ENCODE measurements at places on chromosomes 16 and 17.
A peak's percentile ranks its signal among the peaks of the same experiment; 100 is the strongest.

DNA sequence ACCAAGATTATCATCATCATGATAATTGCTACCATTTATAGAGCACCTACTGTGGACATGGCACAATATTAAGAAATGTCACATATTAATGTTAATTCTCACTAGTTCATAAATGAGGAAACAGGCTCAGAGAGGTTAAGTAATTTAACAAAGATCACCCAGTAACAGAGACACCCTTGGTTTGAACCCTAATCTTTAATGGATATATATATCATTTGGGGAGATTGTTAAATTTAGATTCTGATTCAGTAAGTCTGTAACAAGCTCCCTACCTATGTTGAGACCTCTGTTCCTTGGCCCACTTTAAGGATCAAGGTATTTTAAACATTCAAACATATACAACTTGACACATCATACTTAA lies 804 bp upstream of the TMEM100 start:
- DNase-seq: no peak

- peak; percentile 17 for DNase-seq
Measured at GRCh38 chr16:71479420-71479819, 9.7 kb downstream of the ZNF19 start.

DNA sequence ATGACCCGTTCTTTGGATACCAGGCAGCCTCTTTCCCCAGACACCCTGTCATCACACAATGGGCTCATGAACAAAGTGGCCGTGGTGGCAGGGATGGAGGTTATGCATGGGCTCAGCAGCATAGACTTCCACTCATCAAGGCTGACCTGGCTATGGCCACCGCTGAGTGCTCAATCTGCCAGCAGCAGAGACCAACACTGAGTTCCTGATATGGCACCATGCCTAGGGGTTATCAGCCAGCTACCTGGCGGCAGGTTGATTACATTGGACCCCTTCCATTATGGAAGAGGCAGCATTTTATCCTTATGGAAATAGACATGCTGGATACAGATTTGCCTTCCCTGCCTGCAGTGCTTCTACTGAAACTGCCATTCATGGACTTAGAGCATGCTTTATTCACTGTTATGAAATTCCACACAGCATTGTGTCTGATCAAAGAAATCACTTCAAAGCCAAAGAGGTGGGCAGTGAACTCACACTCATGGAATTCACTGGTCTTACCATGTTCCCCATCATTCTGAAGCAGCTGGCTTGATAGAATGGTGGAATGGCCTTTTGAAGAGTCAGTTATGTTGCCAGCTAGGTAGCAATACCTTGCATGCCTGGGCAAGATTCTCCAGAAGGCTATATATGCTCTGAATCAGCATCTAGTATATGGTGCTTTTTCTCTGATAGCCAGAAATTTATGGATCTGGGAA lies 160.6 kb downstream of the PRKCB start:
- no peak for DNase-seq

- peak; percentile 83 for DNase-seq
Measured at GRCh38 chr16:74695450-74696422, 4.9 kb downstream of the MLKL start.

DNA sequence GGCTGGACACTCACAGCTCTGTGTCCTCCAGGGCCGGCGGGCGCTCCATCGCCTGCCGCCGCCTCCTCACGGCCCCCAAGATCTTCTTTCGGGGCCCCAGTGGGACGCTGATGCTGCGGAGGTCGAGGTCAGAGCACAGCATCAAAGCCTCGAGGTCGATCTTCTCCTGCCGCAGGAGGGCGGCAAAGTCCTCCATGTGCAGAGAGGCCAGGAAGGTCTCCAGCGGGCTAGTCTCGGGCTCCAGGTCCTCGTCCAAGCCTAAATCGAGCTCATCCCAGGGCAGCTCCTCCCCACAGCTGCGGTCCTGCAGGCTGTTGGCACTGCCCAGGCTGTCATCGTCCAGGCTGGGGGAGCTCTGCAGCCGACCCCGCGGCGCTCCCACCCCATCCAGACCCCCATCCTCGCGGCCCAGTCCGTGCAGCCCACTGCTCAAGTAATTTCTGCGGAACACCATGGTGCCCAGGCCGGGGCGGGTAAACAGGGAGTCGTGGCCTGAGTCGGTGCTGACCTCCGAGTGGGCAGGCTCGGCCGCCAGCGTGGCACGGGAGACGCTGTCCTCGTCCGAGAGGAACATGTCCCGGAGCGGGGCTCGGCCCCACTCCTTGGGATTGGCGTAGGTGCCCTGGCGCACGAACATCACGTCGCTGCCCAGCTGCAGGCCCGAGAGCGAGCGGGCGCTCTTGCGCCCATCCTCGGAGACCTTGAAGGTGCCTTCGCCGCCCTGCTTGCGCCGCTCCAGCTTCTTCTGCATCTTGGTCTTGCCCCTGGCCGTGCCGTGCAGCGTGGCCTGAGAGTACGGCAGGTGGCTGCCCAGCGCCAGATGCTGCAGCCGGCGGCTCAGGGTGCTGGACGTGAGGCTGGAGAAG lies 3.4 kb downstream of the USH1G start:
- no peak for DNase-seq
